ENCODE measurements at places on chromosomes 2 and 18.

DNA sequence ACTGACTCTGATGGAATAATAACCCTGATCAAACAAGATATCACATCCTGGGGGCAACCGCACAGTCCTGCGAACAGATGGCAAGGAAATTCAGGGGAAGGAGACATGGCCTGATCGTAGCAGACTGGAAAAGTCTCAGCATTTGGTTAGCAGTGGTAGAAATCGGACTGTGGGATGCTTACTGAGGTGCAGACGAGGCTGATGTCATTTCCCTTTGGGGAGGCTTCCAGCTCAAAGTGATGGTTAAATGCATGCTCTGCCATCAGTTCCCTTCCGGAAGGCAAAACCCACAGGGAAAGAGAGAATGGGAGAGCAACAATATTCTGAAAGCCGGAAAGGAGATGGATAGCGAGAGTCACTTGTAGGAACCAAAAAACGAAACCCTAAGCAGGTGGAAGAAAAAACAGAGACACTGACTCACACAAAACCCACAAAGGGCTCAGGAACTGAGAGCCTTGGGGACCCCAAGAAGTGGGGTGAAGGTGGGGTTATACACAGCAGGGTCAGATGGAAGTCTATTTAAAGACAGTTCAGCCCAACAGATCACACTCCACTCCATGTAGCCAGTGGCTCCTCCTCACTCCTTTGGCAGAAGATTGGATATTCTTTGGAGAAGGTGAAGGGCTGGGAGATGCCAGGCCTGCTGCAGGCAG lies 93.1 kb downstream of the INPP5D start:
- no peak for DNase-seq

DNA sequence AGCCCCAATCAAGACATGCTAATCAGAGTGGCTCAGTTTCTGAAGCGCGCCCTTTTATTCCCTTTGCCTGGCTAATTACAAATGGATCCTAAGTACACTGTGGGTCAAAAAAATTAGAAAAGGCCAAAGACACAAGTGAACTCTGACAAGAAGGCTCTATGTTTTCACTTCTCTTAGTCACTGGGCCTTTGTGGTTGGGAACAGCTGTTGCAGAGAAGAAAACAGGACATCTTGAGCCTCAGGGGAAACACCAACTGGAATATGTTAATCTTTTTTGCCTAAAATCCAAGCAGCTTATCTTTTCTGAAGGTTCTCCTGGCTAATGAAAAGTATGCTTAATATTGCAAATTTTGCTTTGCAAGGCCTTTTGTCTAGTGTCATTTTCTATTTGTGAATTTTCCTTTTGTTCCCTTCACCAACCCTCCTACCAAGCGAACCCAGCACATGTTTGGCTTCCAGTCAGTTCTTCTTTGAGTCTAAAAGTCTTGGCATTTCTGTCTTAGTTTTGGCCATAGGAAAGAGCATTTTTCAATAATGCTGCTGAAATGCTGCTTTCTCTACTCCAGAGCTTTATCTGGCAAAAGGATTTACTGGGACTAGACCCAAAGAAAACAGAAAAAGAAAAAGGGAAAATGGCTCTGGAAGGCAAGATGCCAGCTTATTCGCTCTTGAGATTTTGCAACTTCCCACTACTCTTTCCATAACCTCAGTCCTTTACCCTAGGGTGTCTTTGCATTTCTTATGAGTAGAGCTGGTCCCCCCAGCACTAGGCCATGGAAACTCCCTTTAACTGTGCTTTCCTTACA lies 440.2 kb upstream of the ST6GAL2 start:
- DNase-seq, result no peak

GRCh38 chr2:3291750-3292149 lies 85.9 kb downstream of the EIPR1 start:
- DNase-seq, result no peak

GRCh38 chr2:215760557-215760956 lies 252.8 kb downstream of the MREG start:
- DNase-seq, result no peak

- DNase-seq, result no peak
Observed at GRCh38 chr2:32249731-32250236, 14.9 kb downstream of the NLRC4 start.

GRCh38 chr2:56185101-56185581 lies 1.4 kb downstream of the CCDC85A start:
- DNase-seq, result peak; percentile 57

GRCh38 chr2:5665066-5665465 lies 27.1 kb upstream of the SOX11 start:
- DNase-seq, result no peak

- no peak for DNase-seq
Observed at GRCh38 chr2:20357638-20358389, 7.2 kb upstream of the PUM2 start.

DNA sequence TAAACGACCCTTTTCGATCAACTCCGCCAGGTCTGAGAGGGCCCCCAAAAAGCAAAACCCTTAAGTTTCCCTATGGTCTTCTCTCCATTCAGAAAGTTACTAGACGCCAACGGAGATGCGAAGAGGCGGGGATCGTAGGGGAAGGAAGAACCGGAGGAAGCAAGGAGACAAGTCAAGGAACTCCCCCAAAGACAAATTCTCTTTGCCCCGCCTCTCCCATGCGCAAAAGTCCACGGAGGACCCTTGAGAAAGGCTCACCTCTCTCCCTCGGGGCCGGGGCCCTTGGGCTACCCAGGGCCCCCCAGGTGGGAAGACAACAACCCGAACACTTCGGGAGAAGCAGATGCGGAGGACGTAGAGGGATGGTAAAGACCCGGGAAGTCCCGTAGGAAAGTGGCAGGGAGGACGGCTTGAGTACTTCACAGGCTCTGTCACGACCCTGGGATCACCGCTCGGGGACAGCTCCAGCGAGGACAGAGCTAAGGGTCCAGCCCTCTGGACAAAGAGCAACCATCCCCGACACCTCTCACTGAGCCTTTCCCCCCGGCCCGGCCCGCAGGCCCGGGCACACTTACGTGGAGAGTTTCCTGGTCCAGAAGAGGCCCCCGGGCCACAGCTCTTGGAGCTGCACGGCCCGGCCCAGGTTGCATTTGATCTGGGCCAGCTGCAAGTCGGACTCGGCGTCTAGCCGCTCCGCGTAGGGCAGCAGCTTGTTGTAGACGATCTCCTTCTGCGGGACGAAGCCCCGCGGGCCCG lies 647 bp downstream of the PSME4 start:
- DNase-seq, result peak; percentile 23

DNA sequence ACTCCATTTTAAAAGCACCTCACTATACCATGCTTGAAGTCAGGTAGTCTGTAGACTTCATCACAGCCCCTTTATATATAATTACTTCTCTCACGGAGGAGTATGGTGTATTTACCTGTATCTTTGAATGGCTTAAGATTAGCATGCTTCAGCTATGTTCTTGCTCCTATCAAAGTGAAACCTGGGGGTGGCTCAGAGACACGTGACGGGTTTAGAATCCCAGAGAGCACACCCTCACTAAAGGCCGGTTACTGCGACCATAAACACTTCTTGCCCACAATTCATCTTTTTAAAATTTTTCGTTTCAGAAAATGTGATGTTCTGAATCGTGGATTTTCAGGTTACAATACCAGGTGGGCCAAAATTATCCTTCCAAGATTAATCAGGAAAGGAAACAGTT lies 3.6 kb downstream of the IAH1 start:
- no peak for DNase-seq

DNA sequence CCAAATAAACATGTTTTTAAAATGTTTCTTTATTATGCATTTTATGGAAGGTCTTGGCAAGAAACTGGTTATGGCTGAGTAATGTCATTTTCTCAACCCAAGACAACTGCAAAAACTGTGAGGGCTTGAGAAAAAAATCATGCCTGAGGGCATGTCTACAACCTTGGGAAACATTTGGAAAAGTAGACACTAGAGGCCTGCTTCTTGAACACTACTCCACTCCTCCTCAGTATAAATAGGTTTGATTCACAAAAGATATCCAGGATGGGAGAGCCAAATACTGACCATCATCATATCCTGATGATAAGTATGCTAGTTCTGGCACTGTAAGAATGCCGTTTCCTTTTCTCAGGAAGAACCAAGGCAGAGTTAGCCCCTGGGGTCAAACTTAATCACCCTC lies 71.1 kb downstream of the OSR1 start:
- no peak for DNase-seq

DNA sequence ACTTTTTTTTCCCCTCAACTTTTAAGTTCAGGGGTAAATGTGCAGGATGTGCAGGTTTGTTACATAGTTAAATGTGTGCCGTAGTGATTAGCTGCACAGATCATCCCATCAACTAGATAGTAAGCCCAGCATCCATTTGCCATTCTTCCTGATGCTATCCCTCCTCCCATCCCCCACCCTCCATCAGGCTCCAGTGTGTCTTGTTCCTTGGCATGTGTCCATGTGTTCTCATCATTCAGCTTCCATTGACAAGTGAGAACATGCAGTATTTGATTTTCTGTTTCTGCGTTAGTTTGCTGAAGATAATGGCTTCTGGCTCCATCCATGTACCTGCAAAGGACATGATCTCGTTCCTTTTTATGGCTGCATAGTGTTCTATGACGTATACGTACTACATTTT lies 47.2 kb upstream of the STON1 start:
- DNase-seq, result no peak

DNA sequence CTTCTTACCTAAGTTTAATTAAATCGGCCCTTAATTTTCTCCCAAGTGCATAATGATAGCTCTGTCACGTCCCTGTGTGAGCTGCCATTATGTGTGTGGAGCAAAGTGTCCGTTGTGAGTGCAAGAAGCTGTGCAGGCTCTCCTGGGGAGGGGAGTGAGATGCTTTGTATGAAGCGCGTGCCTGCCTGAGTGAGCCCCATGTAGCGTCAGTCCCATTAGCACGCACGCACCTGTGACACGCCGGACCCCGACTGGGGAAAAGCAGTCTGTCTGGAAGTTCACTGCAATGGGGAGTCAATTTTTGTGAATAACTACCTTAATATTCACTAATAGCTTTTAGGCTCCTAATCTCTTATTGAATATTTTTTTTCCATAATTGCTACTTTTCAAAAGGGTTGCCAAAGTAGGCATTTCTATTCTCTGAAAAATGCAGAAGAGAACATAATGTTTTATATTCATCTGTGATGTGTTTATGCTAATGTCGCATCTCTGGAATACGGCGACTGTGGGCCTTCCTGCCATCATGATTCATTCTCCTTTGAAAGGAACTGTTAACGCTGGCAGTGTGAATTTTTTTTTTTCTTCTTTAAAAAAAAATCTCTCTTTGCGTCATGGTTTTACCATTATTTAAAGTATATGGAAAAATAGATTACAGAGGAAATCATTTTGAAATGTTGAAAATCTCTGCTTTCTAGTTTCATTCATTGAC lies 157.7 kb downstream of the COL4A4 start:
- no peak for DNase-seq

GRCh38 chr2:10875126-10875525 lies 36.6 kb upstream of the KCNF1 start:
- DNase-seq, result no peak

DNA sequence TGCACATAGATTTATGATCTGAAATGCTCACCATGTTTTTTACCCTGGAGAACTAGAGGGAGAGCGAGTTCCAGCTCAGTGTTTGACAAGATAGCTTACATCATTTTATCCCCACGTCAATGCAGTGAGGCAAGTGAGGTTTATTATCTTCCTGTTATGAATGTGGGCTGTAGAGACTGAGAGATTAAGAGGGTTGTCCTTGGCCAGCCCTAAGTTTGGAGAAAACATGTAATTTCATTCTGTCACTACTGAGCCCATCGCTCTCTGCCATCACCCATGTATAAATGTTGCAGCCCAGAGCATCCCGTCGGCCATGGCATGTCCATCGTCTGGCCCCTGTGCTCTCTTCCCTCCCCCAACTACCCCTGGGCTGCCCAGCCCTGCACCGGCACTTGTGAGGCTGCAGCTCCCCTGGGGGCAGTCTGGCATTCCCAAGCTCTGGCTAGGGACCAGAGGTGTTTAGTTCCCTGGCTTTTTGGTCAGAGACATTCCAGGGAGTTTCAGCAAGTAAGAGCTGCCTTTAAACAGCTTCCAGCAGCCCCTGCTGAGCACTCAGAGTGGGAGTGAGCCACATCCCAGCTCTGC lies 136.7 kb downstream of the ANTXR1 start:
- DNase-seq, result no peak

DNA sequence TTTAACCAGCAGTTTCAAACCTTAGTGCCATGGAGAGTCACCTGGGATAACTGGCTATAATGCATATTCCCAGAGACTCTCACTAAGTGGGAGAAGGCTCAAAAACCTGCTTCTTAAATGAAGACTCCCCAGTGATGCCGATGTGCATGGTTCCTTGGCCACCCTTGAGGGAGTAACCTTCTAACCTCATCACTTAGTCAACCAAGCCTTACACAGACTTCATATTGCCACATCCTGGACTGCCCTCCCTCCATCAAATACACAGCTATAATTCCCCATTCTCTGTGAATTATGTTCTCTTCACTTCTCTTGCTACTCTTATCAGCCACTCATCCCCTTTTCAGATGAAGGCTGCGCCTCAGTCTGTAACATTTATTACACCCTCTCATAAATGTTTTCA lies 462.9 kb upstream of the RGPD4 start:
- DNase-seq, result no peak

DNA sequence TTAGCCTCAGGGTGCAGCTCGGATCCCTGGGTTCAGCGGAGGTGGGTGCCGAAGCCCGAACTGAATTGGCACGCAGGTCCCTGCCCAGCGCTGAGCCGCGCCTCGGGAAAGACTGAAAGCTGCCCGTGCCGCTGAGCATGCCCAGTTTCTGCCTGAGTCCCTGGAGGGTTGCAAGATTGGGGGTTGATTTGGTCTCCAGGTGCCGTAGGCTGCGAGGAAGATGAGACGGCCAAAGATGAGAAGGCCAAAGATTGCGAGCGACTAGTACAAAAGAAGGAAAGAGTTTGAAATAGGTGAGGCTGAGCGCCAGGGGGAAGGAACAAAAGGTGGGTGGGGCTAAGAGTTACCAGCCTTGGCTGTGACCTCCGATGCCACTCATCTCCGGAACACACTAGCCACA lies 852 bp upstream of the KCNH7 start:
- no peak for DNase-seq

- DNase-seq, result no peak
Observed at GRCh38 chr18:25350489-25351251, 1.3 kb downstream of the ZNF521 start.

- DNase-seq, result no peak
Observed at GRCh38 chr2:237859533-237860272, at the start of gene RAMP1. RAMP1 (plus strand) TSS chr2:237859623; CDS start chr2:237859676, 53 bp downstream.

DNA sequence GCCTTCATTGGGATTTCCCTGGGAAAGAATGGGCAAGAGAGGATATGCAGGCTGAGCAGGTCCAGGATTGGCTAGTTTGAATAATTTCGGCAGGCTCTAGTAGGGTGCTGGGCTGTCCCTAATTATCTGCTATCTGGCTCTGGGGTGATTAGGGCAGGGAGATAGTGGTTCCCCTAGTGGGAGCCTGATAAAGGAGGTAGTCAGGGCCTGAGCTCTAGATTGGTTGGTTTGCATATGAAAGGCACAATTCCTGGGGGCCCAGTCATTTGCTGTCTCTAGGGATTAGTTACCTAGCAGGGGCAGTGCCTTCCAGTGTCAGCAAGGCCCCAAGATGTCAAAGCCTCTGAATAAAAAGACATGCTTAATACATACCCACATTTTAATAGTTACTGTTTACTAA lies 690.1 kb upstream of the KLHL29 start:
- DNase-seq, result no peak

GRCh38 chr2:201886504-201886903 lies 80.2 kb downstream of the CDK15 start:
- peak; percentile 41 for DNase-seq

- no peak for DNase-seq
Observed at GRCh38 chr18:48265328-48265727, 143.9 kb downstream of the ZBTB7C start.

All from LoVo (cell line).